ENCODE measurements at places on chromosomes 4 and X.

GRCh38 chr4:111989817-111990216 is 155.4 kb upstream of the FAM241A start:
- DNase-seq, result no peak

DNA sequence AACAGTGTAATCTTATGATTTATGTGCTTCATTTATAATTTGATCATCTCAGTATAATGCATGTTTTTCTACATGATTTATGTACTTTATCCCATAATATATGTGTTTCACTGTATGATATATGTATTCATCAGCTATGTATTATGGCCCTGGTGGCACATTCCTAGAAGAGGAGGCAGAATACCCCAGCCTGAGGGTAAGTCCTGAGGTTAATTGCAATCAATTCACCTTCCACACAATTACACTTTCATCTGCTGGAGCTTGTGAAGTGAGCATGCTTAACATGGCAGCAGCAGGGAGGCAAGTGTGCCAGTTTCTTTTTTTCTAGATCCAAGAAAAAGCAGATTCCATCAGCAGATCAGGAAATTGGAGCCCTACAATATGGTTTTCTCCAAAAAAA is 81.2 kb downstream of the CXXC4 start:
- no peak for DNase-seq

- DNase-seq, result no peak
Measured at GRCh38 chr4:120056246-120056645, 10.4 kb downstream of the MAD2L1 start.

DNA sequence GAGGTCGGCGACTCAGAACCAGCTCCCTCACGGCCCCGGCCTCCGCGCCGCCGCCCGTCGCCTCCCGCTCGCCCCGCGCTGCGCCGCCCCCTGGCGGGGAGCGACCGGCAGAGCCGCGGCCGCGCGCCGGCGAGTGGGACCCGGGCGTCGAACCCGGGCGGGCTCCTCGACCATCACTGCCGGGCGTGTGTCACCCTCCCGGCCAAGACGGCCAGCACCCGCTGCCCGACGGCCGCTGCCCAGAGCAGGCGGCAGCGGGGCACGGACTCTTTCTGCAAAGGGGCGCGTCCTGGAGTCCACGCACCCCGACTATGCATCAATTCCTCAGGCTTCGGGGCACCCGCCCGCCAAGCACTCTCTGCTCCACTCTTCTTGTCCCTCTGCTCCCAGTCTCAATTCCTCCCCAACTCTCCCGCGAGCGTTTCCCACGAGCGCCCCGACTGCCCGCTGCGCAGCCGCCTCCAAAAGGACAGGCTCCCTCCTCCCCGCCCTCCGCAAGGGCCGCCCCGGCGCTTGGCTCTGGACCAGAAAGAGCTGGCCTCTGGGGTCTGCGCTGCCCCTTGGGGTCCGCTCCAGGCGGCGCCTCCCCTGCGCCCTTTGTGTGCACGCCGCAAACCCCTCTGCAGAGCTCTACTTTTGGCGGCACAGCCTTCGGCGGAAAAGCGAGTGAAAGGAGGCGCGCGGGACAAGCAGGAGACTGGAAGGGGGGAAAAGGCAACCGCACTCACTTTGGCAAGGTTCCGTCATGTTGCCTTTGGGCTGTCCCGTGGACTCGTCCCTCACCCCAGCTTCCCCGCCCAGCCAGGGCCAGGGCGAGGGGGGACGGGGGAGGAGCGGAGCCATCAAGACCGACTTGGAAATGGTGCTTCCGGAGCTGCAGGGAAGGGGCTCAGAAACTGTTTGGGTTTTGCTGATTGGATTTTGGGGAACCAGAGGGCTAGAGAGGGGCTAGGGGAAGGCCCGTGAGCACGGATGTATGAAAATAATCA is 1.0 kb downstream of the PDE5A start:
- DNase-seq, result peak; percentile 83

- DNase-seq, result no peak
Measured at GRCh38 chr4:56050625-56051024, 101.9 kb downstream of the CEP135 start.

- no peak for DNase-seq
Measured at GRCh38 chr4:40820101-40820500, 70.3 kb downstream of the NSUN7 start.

GRCh38 chr4:7167706-7168105 is 24.6 kb upstream of the SORCS2 start:
- DNase-seq, result no peak

DNA sequence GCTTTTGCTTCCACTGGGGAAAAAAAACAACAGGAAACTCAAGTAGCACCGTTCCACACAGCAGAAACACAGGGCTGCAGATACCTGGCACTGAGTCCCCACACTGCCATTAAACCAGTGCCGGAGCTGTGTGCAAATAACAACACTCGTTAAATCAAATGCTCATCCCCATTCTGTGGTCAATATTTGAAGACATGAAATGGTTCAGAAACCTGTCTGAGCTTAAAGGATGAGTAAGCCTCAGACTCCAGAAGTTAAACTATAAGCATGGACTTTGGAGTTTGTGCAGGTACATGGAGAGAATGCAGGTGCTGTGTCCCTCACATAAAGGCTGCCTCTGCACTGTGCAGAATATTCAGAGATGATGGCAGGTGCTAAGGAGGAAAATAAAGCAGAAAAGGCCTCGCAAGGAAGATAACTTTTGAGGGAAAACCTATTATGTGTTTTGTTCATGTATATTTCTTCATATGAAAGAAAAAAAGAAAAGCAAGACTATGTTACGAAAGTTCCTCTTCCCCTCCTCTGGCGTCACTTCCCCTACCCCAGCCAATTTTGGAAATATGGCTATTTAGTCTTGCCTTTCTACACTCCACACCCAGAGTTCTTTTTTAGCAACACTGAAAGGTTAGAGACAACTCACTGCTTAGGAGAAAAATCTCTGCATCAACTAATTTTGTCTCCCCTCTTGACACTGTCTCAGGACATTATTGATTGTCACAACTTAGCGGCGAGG is 4.6 kb downstream of the MPP1 start:
- no peak for DNase-seq

- no peak for DNase-seq
Measured at GRCh38 chrX:129663171-129663570, 8.4 kb upstream of the APLN start.

DNA sequence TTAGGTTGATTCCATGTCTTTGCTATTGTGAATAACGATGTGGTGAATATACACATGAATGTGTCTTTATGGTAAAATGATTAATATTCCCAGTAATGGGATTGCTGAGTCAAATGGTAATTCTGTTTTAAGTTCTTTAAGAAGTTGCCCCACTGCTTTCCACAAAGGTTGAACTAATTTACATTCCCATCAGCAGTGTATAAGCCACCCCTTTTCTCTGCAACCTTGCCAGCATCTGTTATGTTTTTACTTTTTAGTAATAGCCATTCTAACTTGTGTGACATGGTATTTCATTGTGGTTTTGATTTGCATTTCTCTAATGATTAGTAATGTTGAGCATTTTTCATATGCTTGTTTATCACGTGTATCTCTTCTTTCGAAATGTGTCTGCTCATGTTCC is 503.3 kb downstream of the PCDH18 start:
- no peak for DNase-seq

- DNase-seq, result no peak
Measured at GRCh38 chr4:7960017-7960789, 20.5 kb upstream of the AFAP1 start.

GRCh38 chr4:26299254-26299882 is 21.4 kb upstream of the RBPJ start:
- DNase-seq, result no peak

GRCh38 chr4:15489551-15489950 is 19.9 kb downstream of the CC2D2A start:
- DNase-seq, result no peak

DNA sequence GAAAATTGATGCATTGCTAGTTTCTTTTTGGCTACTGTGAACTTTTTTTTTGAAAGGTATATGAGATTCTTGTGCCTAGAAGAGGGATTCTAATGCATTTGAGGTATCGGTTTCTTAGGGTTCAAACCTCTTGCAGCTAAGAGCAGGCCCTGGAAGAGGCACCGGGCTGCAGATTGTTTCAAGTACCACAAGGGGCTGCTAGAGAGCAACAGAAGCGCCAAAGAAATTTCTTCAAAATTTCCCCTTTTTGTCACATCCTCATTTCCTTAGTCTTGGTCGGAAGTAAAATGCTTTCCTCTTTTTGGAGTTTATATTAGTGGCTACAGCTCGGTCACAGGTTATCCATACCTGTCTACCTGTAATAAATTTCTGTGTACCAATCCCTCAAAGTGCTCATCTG is 89.8 kb downstream of the PDGFRA start:
- DNase-seq, result no peak

DNA sequence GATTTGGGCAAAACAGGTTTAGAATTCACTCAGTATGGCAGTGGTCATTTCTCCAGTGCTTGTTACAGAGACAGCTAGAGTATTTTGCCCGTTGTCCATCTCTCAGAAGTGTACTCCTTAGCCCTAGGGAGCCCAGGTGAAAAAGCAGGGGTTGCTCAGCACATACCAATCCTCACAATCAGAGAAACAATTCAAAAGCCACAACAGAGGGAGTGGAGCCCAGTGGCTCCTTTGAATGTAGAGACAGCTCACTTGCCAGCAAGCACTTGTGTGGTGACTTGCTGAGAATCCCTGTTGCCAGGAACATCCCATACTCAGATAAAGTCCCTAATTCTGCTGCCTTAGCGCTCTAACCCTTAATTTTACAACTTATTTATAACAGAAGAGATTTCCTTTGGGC is 1488.3 kb downstream of the RPA4 start:
- DNase-seq, result no peak

- DNase-seq, result no peak
Measured at GRCh38 chrX:421646-422391, 35.1 kb upstream of the PPP2R3B start.

- no peak for DNase-seq
Measured at GRCh38 chr4:114563536-114564315, 34.9 kb upstream of the UGT8 start.

DNA sequence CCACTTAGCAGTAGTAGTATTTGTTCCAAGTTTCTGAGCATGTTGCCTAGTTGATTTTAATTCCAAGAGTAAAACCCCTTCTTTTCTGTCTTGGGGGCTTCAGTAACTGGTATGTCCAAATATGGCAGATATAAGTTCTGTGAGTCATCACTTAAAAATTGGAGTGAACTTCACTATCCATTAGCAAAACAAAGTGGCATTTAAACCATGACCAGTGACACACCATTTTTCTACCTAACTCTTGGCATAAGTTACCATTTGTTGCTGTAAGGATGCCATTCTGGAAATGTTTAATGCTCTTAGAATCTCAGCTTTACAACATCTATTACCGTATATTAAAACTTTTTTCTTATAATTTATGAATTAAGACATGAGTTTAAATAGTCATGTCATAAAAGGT is 102.0 kb downstream of the CBR4 start:
- DNase-seq, result no peak

DNA sequence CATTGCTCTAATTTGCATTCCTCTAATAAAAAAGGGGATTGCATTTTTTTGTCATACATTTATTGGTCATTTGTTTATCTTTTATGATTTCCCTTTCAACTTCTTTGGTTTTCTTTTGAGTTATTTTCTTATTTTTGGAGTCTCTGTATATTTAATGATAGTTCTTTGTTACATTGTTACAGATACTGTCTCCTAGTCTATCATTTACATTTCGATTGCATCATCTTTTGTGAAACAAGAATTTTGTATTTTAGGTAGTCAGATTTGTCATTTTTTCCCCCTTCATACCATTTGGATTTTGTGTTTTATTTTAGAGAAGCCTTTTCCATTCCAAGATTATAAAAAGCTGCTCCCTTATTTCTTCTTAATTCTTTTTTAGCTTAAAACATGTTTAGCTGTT is 37.1 kb downstream of the SNX25 start:
- no peak for DNase-seq

- DNase-seq, result no peak
Measured at GRCh38 chr4:118981171-118981838, 92.7 kb downstream of the SYNPO2 start.

DNA sequence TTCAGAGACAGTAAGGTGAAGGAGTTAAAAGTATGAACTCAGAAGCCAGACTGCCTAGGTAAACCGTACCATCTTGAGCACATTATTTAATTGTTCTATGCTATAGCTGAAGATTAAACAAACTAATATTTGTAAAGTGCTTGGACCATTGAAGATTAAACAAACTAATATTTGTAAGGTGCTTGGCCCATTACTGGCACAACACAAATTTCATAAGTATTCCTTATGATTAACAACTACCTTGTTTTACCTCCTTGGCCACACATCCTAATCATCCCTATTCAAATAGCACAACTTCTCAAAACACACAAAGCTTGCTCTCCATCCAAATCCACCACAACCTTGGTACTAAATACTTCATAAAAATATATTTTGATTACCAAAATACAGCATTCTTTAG is 137.0 kb downstream of the PPP3CA start:
- DNase-seq, result no peak

- DNase-seq, result no peak
Measured at GRCh38 chrX:110394651-110395050, 36.0 kb downstream of the RTL9 start.

- no peak for DNase-seq
Measured at GRCh38 chrX:73812256-73812655, 249.3 kb downstream of the CHIC1 start.

DNA sequence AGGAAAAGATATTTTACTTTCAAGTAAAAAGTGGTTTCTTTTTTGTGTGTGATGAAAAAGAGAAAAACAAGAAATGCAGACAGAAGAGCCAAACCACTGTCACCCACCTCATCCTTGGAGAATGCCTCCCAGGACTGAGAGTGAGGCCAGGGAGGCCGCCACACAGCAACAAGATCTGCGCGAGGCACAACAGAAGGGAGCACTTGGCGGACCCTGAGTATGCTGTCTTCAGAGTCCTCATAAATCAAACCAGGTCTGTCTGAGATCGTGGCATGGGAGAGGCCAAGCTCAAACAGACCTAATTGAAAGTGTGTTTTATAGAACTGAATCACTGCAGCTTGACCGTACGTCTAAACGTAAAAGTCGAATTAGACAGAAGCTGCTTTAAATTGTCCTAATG is 134.3 kb upstream of the VCX2 start:
- DNase-seq, result no peak

GRCh38 chrX:70044541-70045245 is 5.0 kb downstream of the AWAT2 start:
- DNase-seq, result no peak

DNA sequence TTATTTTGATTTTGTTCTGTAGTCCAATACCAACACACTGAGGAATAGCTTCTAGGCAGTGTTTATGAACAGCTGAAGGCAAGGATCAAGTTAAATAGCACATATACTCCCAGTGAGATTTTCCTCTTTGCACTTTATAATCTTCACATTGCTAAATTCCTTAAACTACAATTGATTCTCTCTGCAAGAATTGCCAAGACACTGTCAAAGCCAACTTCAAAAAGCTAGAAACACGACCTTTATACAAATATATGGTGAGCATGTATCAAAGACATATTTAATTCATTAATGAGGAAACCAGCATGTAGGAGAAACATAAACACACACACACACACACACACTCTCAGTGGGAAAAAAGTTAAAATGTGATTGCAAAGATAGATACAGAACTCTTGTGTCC is 86.4 kb upstream of the FAM9C start:
- no peak for DNase-seq

- DNase-seq, result no peak
Measured at GRCh38 chr4:149781150-149781549, 34.5 kb downstream of the IQCM start.

Measured in activated CD8-positive, alpha-beta memory T cell treated with anti-CD3 and anti-CD28 coated beads for 24 hours (primary cell).